ENCODE measurements at places on chromosomes 1 and 21.

GRCh38 chr1:24105368-24106160 lies 6.4 kb downstream of the MYOM3 start:
- peak; percentile 32 for DNase-seq

DNA sequence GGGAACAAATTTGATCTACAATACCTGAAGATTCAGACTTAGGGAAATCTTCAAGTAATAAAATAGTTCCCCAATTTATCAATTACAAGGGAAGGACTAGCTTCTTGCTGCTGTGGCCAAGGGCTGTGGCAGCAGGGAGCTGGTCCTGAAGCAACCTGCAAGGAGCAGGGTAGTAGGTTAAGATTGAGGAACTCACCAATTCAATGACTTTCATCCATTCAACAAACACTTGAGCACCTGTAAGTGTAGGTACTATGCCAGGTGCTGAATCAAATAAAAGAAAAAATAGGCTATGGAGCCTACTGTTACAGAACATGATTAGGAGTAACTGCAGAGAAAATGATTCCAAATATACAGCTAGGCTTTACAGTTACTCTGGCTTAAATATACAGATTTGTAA lies 64.2 kb upstream of the RBM34 start:
- no peak for DNase-seq

GRCh38 chr1:188769181-188769580 lies 1708.5 kb downstream of the BRINP3 start:
- DNase-seq: no peak

GRCh38 chr1:151416231-151416630 lies 16.9 kb downstream of the PSMB4 start:
- DNase-seq: no peak

- DNase-seq: no peak
Measured at GRCh38 chr1:18541046-18541795, 60.5 kb downstream of the KLHDC7A start.

DNA sequence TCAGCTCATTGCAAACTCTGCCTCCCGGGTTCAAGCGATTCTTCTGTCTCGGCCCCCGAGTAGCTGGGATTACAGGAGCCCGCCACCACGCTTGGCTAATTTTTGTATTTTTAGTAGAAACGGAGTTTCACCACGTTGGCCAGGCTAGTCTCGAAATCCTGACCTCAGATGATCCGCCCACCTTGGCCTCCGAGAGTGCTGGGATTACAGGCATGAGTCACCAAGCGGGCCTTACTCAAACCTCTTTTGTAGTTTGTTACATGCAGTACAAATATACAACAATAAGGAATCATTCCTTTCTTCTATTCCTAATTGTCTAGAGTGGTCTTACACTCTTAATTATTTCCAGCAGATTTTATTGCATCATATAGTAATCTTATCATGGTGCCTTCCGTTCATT lies 16.6 kb downstream of the SPATA17 start:
- DNase-seq: no peak

- no peak for DNase-seq
Measured at GRCh38 chr21:44899768-44900558, 20.7 kb downstream of the ITGB2 start.

DNA sequence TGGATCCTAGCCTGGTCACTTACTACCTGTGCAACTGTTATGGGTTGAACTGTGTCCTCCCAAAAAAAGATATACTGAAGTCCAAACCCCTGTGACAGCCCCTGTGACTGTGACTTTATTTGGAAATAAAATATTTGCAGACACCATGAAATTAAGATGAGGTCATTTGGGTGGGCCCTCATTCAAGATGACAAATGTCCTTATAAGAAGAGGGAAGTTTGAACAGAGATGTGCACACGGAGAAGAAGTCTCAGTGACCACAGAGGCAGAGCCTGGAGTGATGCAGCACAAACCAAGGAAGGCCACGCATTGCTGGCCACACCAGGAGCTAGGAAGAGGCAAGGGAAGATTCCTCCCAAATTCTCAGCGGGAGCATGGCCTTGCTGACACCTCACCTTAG lies 249.7 kb upstream of the RUNX1 start:
- DNase-seq: no peak

- no peak for DNase-seq
Measured at GRCh38 chr1:41572224-41572623, 87.7 kb upstream of the EDN2 start.

- DNase-seq: peak; percentile 39
Measured at GRCh38 chr21:39911286-39912199, 44.3 kb downstream of the PCP4 start.

- DNase-seq: no peak
Measured at GRCh38 chr1:213572912-213573647, 414.7 kb upstream of the PROX1 start.

- peak; percentile 26 for DNase-seq
Measured at GRCh38 chr1:5650283-5651026, 341.8 kb downstream of the NPHP4 start.

DNA sequence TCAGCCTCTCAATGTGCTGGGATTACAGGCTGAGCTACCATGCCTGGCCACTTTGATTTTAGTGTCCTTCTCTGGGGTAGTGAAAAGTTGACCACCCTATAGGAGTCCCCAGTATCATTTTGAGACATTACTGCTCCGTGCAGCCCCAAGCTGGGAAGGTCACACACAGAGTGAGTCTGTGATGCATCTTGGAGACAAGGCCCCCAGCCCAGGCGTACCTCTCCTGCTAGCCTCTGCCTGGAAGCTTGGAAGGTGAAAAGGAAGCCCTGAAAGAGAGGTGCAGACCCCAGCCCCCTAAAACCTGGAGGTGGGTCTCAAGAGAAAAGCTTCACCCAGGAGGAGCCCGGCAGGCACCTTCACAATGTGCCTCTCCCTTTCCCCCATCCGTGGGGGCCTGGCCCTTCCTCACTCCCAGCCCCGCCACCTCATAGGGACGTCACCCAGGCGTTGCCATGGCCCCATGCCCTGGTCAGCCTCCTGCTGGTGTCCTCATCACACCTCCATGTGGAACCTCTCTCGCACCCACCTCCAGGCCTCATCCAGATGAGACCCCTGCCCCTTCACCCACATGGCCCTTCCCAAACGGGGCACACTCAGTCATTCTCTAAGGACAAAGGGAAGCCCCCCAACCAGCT lies 5.6 kb upstream of the ARF1 start:
- no peak for DNase-seq

GRCh38 chr21:33067457-33067856 lies 2.5 kb upstream of the OLIG1 start:
- no peak for DNase-seq

- DNase-seq: no peak
Measured at GRCh38 chr1:173863224-173864161, 4.3 kb downstream of the GAS5 start.

- no peak for DNase-seq
Measured at GRCh38 chr1:45815667-45816458, 12.5 kb downstream of the MAST2 start.

DNA sequence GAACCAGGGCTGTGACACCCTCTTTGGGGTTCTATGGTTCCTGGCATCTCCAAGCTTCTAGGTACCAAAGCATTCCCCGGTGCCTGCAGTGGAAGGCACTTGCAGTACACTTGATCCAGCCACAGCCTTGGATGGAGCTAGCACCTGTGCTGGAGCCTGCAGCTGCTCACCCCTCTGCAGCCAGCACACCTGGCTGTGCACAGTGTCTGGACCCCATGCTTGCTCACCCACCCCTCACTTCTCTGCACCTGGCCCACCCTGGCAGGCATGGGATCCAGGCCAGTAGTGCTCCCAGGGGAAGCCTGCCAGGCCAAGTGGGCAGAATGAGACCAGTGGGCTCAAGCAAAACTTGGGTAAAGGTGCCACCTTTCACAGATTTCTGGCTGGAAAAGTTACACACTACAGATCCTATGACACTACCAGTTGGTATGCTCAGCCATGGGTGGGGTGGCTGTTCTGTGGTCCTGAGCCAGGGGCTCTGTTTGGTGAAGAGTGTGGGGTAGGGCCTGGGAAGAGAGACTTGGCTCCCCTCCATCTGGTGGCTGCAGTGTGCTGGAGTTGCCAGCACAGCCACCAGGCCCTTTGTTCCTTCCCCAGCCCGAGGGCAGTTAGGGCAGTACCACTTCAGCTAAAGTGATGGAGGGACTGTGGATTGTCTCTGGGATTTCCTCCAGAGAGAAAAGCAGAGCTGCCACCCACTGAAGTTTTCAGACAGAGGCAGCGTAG lies 157.8 kb upstream of the LRRC7 start:
- no peak for DNase-seq

GRCh38 chr1:242133351-242133750 lies 134.5 kb upstream of the MAP1LC3C start:
- DNase-seq: no peak

GRCh38 chr21:17802572-17802971 lies 16.6 kb downstream of the C21orf91 start:
- no peak for DNase-seq

DNA sequence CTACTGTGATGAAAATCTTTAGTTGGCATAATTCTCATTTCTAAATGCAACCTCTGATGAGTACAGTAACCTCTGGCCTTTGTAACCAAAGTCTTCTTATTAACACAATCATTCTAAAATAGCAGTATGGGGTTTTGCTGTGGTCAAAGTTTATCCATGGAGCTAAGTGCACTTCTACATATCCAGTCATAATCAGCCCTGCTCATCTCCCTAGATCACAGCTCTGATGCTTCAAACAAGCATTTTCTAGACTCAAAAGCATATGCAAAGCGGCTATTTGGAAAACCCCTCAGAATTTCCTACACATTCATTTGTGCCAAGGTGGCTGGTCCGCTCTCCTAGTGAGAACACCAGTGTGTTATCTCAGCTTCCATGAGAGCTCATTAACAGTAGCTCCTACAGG lies 418.6 kb downstream of the MRPL39 start:
- DNase-seq: no peak

- peak; percentile 57 for DNase-seq
Measured at GRCh38 chr1:10755970-10756521, 40.4 kb downstream of the CASZ1 start.

- no peak for DNase-seq
Measured at GRCh38 chr1:108976658-108977057, 13.4 kb upstream of the CLCC1 start.

DNA sequence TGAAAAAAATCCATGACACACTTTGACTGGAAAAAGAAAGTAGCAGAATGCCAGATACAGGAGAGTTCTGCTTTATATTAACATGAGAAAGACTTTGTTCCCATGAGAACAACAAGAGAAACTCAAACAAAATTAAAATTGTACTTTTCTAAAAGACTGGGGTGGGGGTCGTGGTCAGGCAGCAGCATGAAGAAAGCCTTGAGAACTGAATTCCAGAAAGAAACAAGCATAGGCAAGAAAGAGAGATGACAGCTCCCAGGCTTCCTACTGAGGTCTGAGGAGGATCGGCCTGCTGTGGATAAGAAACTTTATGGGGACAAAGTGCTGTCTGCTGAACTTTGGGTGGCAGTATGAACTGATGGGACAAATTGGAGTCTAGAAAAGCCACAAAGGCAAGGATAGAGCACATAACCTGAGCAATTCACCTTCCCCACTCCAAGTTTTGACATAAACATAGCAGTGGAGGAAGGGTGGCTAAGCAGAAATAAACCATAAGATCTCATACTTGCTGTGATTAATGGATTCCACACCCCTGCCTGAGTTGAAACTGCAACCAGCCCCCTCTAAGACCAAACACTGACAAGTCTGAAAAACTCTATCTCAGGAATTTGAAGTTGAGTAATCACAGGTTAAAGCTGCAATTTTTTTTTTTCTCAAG lies 43.7 kb downstream of the COL6A1 start:
- DNase-seq: no peak

GRCh38 chr1:6861075-6861724 lies 75.9 kb downstream of the CAMTA1 start:
- no peak for DNase-seq

GRCh38 chr1:38013227-38013622 lies 691 bp downstream of the UTP11 start:
- no peak for DNase-seq

DNA sequence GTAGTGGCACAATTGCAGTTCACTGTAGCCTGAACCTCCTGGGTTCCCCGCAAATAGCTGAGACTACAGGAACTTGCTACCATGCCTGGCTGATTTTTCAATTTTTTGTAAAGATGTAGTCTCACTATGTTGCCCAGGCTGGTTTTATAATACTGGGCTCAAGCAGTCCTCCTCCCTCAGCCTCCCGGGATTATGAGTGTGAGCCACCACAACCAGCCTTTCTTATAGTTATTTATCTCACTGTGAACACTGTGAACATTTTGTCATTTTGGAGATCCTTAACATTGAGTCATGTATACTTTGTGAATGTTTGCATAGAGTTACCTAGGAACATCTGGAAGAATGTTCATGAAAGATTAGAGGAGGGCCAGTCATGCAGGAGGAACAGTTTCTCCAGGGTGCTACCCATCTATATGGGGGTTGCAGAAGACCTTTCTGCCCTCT lies 127.1 kb upstream of the CACYBP start:
- no peak for DNase-seq

DNA sequence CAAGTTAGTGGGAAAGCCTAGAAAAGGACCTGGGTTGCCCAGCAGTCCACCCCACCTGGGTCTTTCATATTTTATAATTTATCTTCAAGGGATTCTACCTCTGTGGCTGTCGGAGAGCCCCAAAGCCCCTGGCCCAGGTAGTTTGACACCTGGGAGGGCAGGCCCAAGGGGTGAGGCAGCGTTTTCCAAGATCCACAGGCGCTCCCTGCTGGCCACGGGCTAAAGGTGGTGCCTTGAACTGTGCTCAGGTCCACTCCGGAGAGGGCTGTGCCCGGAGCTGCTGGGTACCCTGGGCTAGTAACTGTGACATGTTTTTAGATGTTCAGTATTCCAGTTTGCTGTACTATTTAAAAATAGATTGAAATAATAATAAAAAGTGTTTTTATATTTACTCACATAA lies 37.2 kb upstream of the CRNN start:
- DNase-seq: no peak

DNA sequence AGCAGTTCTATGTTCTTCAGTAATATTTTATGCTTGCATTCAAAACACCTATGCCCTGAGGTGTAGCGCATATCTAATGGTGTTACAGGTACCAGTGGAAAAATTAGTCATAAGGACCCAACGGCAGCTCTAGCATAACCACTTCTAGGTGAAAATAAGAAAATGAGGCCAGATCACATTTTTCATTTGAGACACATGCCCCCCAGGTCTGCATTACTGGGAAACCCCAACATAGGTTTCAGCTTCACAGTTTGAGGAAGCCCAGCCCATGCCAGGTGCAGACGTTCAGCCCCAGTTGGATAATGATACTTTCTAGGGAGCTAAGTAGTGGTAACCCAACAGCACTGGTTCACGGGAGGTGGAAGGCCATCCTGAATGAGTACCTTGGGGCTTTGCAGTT lies 129.8 kb downstream of the CNIH3 start:
- DNase-seq: no peak

DNA sequence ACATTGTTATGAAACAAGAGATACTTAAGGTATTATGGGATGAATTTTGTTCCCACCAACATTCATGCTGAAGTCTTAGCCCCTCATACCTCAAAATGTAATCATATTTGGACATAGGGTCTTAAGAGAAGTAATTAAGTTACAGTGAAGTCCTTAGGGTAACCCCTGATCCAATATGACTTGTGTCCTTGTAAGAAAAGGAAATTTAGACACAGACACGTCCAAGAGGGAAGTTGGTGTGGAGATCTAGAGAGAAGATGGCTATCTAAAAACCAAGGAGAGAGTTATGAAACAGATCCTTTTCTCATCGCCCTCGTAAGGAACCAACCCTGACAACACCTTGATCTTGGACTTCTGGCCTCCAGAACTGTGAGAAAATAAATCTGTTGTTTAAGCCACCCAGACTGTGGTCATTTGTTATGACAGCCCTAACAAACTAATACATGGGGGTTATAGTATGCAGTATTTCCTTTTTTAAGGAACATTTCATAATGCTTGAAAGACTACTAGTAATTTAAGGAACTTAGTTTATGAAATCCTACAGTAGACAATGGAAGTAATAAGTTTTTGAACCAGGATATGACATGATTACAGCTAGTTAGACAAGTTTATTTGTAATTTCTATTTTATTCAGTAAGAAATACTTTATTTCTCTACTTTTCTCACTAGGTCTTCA lies 875.5 kb upstream of the ADGRL2 start:
- DNase-seq: no peak
